ENCODE measurements at places on chromosomes 6 and 20.

DNA sequence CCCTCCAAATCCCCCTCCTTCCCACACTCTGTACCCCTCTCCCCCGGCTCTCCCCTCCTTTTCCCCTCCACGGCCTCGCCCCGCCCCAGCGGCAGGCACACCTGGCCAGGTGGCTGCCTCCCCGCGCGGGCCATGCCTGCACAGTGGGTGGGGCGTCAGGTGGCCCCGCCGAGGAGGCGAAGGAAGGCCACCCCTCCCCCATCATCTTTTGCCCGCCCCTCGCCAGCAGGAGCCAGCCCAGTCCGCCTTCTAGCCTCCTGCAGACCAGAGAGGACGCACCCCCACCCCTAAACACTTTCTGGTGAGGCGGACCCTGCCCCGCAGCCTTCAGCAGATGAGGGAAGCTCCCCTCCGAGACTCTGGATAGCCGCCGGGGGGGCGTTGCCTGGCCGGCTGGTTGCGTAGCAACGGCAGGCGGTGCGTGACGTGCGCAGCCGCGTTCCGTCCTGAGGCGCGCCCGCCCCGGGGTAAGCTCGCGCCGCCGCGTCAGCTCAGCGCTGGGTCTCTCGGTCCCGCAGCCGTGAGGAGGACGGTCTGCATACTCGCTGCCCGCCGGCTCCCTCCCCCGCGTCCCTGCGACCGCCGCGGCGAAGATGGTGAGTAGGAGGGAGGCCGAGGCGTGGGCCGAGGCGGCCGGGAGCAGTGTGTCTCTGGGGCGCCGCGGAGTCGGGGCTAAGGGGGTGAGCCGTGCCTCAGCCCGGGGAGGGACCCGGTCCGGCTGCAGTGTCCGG lies at the start of gene DSTN:
Gene DSTN, plus strand, starts transcription at position 460 of the 731 bp plus-strand sequence. Its CDS starts 134 bp downstream, at position 594.
- DNase-seq, result peak; percentile 76

DNA sequence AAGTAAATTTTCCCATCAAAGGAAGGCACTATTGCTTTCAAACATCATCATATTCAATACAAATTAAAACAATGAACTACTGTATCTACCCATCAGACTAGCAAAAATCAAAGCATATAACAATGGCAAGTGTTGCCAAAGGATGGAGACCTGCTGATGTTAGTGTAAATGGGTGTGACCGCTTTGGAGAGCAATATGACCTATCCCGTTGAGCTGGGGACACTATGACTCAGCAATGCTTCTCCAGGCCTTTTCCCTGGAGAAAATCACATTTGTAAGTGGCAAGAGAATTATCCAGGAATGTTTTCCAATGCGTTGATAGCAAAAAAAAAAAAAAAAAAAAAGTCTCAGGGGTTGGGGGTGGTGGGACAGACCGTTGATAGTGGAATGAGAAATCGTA lies 46.1 kb downstream of the PHACTR3 start:
- DNase-seq, result no peak

GRCh38 chr20:58137651-58138265 lies 90.7 kb downstream of the ANKRD60 start:
- DNase-seq, result no peak

- no peak for DNase-seq
Measured at GRCh38 chr6:169577974-169578373, 123.9 kb downstream of the WDR27 start.

DNA sequence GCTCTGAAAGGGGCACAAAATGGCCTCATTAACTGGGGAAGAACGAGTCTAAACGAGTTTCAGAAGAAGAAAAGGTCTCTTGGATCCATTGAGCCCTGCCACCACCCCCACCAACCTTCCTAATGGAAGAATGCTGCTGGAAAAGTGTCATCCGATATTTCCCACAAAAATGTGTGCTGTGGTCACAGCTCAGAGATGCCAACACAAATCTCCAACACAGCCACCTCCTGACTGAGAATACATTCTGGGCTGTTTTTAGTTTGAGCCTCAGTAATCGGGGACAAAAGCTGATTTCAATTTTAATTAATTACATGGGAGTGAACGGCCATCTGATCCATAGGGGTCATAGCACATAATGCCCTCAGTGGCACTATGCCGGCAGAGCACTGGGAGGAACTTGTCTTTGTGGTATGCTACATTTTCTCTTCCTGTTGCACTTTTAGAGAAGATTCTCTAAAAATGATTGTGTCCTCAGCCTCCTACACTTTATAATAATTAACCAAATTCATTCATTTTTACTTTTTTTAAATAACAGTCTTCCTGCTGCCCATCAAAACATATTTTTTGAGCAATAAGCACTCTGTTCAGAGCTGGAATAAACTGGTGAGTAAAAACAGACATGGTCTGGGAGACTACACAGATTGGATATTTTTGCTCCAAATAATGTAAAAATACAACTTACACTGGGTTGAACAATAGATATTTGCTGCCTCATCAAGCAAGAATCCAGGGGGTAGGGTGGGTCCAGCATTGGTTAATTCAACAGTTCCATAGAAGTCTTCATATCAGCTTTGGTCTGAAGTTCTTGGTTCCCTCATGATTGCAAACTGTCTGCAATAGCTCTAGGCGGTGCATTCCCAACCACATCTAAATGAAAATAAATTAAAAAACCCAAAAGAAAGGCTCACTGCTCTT lies 143.6 kb upstream of the TMEM170B start:
- DNase-seq, result no peak

GRCh38 chr6:21332077-21332476 lies 261.5 kb upstream of the SOX4 start:
- DNase-seq, result no peak
